Regular cardiac myocyte (primary cell): ENCODE measurements at places on chromosomes 2 and 18. TPM values are rescaled to one million over a fixed set of nuclear protein-coding genes. Genes with fewer than 3 reads are reported as not detected.

GMCL1 gene
- 9.6 and 12.5 TPM in 2 replicates for total RNA-seq

HOXD1 gene
- under 0.01 TPM in 1 of 2 replicates, not detected in the other for total RNA-seq

NT5C1B gene
- not detected in 2 replicates for total RNA-seq

MAPRE2 gene
- 23.8 and 26.8 TPM in 2 replicates for total RNA-seq

DSC3 gene
- total RNA-seq = under 0.01 and 0.19 TPM in 2 replicates

HRH4 gene
- total RNA-seq = under 0.01 and 0.28 TPM in 2 replicates

SPEG gene
- 7.9 and 13.0 TPM in 2 replicates for total RNA-seq

GALNT13 gene
- 0.28 TPM in 1 of 2 replicates, not detected in the other for total RNA-seq

DBI gene
- total RNA-seq = 46.8 and 102 TPM in 2 replicates

SNRNP200 gene
- 34.7 and 65.9 TPM in 2 replicates for total RNA-seq

DSEL gene
- 55.0 and 60.0 TPM in 2 replicates for total RNA-seq

XIRP2 gene
- total RNA-seq = under 0.01 TPM in 1 of 2 replicates, not detected in the other

SFTPB gene
- total RNA-seq = not detected in 2 replicates

ZFAND2B gene
- total RNA-seq = 20.6 and 23.4 TPM in 2 replicates

MAL gene
- total RNA-seq = 0.85 and 0.96 TPM in 2 replicates

CYP27C1 gene
- total RNA-seq = not detected in 2 replicates

TUBB8B gene
- total RNA-seq = not detected in 2 replicates

TNFRSF11A gene
- 0.77 and 2.3 TPM in 2 replicates for total RNA-seq

OSGEPL1 gene
- 10.7 TPM in 2 replicates for total RNA-seq

MPHOSPH10 gene
- total RNA-seq = 19.2 and 33.2 TPM in 2 replicates

NTSR2 gene
- total RNA-seq = not detected in 2 replicates

ANO7 gene
- 0.38 and 0.85 TPM in 2 replicates for total RNA-seq

NCKAP1 gene
- 165 and 181 TPM in 2 replicates for total RNA-seq

HOXD3 gene
- 0.28 TPM in 1 of 2 replicates, not detected in the other for total RNA-seq
